ENCODE measurements at places on chromosomes 7 and 10.

- no peak for DNase-seq
Measured at GRCh38 chr7:81333536-81333935, 414.7 kb upstream of the SEMA3C start.

- no peak for DNase-seq
Measured at GRCh38 chr7:1703871-1704810, 34.1 kb downstream of the ELFN1 start.

- DNase-seq, result no peak
Measured at GRCh38 chr10:122044045-122044661, 55.2 kb downstream of the TACC2 start.

- no peak for DNase-seq
Measured at GRCh38 chr7:104548861-104549260, 220.5 kb downstream of the LHFPL3 start.

- DNase-seq, result no peak
Measured at GRCh38 chr10:78944723-78945312, 123.9 kb upstream of the ZMIZ1 start.

- DNase-seq, result no peak
Measured at GRCh38 chr7:112306903-112307302, 100.4 kb downstream of the ZNF277 start.

DNA sequence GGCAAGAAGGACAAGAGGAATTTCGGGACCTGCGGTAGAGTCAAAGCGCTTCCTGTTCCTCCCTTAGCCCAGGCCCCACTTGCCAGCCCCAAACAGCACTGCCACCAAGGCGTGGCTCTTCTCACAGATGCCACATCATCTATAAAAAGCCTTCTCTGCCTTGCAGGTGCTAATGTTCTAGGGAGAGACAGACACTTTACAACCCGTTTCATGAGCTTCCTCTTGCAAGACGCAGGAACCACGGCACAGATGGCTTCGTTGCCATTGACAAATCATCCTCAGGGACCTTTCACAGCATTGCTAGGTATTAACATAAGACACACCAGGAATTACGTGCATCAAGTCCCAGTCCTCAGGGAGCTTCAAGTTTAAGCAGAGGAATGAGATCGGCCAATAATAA lies 180.9 kb downstream of the JCAD start:
- no peak for DNase-seq

All from activated naive CD4-positive, alpha-beta T cell (primary cell).